Prostate gland (tissue), 2 donors: ENCODE measurements at places on chromosomes 6 and 20. TPM values are rescaled to one million over a fixed set of nuclear protein-coding genes. Genes with fewer than 3 reads are reported as not detected.

DNA sequence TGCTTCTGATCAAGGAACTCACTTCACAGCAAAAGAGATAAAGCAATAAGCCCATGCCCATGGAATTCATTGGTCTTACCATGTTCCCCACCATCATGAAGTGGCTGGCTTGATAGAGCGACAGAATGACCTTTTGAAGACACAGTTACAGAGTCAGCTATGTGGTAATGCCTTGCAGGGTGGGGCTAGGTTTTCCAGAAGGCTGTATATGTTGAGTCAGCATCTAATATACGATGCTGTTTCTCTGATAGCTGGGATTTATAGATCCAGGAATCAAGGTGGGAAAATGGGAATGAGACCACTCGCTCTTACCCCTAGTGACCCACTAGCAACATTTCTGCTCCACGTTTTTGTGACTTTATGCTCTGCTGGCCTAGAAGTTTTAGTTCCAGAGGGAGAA lies 220.7 kb upstream of the RSPO3 start:
- no peaks in the 10 kb centered on the region for H3K4me1 ChIP-seq
- H3K36me3 ChIP-seq, result no peaks in the 10 kb centered on the region
- no peak overlapping the region for H3K4me3 ChIP-seq
- DNase-seq, result no peak
- H3K27me3 ChIP-seq, result no peaks in the 10 kb centered on the region
- H3K27ac ChIP-seq, result no peak overlapping the region

DNA sequence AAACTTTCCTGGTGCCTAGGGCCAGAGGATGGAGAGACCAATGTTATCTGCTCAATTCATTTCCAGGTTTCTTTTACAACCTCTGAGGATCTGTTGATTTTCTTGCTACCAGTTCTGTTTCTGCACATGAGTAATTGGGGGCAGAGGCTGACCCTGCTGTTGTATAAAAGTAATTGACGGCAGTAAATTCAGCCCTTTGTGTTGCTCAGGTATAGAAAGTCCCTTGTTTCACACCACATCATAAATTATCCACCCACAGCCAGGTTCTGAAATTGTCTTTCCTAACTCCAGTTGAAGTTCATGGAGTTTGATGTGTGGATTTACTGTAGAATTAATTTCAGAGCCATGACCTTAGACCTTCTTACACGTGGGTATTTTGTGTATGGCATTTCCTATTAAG lies 107.4 kb upstream of the GRIK2 start:
- no peak overlapping the region for H3K27ac ChIP-seq
- DNase-seq, result no peak
- H3K36me3 ChIP-seq, result no peaks in the 10 kb centered on the region
- no peaks in the 10 kb centered on the region for H3K4me1 ChIP-seq
- H3K27me3 ChIP-seq, result no peaks in the 10 kb centered on the region

DNA sequence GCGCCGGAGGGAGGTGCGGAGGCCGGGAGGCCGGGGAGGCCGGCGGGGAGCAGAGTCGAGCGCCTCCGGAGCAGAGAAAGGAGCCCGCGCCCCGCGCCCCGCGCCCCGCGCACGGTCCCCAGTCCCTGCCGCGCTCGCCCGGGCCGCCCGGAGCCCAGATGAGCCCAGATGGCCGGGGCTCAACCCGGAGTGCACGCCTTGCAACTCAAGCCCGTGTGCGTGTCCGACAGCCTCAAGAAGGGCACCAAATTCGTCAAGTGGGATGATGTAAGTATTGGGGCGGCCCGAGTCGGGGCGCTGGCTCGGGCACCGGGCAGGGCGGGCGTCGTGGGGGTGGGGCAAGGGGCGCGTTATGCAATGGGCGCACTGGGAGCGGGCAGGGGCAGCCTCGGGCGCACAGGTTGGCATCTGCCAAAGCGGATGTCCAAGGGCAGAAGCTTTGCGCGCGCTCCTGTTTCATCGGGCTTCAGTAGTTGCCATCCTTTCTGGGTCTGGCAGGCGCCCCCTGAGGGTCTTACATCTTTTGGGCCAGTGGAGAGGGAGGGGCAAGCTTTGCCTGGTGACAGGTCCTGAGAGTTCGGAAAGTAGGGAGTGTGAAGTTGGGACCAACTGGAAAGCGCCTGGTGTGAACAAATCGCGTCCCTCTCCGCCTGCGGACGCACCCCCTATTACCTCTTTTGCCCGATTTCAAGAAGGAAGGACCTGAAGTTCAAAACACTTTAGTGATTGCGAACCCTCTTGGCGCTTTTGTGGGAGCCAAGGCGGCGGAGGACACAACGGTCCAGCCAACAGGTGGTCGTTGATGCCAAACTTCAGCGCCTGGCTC lies 631 bp downstream of the PLCB1 start:
- H3K4me1 ChIP-seq, result no peaks in the 10 kb centered on the region
- peak; percentile 59 for DNase-seq
- peak overlapping the region; percentile 82 for H3K4me3 ChIP-seq
- H3K27me3 ChIP-seq, result no peaks in the 10 kb centered on the region

HDAC2 gene
- 39.6 TPM for total RNA-seq
